Fibroblast of lung (primary cell): ENCODE measurements at places on chromosomes 3 and 15. TPM values are rescaled to one million over a fixed set of nuclear protein-coding genes. Genes with fewer than 3 reads are reported as not detected.

Gene CHRNA7
- 0.17 and 0.26 TPM in 2 replicates for total RNA-seq

Gene RHOA
- total RNA-seq, result 352 and 548 TPM in 2 replicates

Gene RAB27A
- total RNA-seq, result 10.3 and 14.4 TPM in 2 replicates

Gene DENND6A
- 13.4 and 14.1 TPM in 2 replicates for total RNA-seq

Gene TRIM59
- 15.2 and 31.2 TPM in 2 replicates for total RNA-seq

Gene ZDHHC23
- 0.77 and 1.5 TPM in 2 replicates for total RNA-seq

Gene SPG21
- 68.4 and 90.4 TPM in 2 replicates for total RNA-seq

Gene FRG2C
- total RNA-seq, result not detected in 2 replicates

Gene CACNA2D2
- total RNA-seq, result under 0.01 TPM in 1 of 2 replicates, not detected in the other

DNA sequence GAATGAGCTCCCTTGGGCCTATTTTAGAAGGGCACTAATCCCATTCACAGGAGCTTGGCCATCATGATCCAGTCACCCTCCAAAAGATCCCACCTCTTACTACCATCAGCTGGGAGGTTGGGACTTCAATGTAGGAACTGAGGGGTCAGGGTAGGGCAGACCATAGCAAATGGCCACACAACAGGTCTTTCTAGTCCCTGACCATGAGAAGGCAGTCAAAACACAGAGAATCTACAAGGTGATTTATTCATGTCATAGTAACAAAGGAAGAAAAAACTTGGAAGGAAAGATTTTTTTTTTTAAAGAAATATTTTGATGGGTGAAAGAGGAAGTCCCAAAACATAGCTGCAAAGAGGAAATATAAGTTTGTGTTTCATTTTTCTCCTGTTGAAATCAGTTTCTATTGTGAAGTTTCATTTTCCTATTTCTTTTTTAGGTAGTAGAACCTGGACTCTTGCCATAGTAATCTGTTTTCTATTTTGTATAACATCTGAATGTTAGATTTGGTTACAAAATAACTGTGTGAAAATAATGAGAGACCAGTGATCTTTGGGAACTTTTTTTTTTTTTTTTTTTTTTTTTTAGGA, 23.5 kb upstream of the TNFSF10 start:
- no peak overlapping the region for H3K4me3 ChIP-seq
- no peak overlapping the region for H3K27ac ChIP-seq
- H3K27me3 ChIP-seq, result no peaks in the 10 kb centered on the region
- H3K4me1 ChIP-seq, result no peaks in the 10 kb centered on the region
- no peak for DNase-seq
- H3K36me3 ChIP-seq, result no peaks in the 10 kb centered on the region

DNA sequence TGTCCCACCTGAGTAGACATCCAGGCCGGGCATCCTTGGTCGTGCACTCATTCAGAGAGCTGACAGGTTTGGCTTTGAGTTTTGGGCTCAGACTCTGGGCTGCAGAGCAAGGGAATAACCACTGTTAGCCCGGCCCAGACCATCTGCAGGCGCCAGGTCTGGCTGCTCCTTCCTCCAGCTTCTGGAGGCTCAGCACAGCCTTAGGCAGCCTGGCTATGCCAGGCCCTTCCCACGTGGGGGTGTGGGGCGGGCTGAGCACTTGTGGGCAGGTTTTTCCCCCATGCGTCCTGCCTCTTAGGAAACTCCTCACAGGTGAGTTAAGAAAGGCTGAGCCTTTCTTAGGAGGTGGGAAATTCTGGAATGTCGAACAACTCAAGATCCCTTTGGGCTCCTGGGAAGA, 11.2 kb downstream of the PLA2G4B start:
- no peak for DNase-seq
- no peaks in the 10 kb centered on the region for H3K4me1 ChIP-seq
- H3K36me3 ChIP-seq, result peaks cover 2% of the 10 kb centered on the region
- H3K4me3 ChIP-seq, result no peak overlapping the region
- H3K27me3 ChIP-seq, result no peaks in the 10 kb centered on the region
- H3K27ac ChIP-seq, result no peak overlapping the region

- H3K36me3 ChIP-seq, result no peaks in the 10 kb centered on the region
- no peaks in the 10 kb centered on the region for H3K27me3 ChIP-seq
- H3K27ac ChIP-seq, result no peak overlapping the region
Measured at GRCh38 chr3:162670181-162670580, 1173.6 kb downstream of the OTOL1 start.

DNA sequence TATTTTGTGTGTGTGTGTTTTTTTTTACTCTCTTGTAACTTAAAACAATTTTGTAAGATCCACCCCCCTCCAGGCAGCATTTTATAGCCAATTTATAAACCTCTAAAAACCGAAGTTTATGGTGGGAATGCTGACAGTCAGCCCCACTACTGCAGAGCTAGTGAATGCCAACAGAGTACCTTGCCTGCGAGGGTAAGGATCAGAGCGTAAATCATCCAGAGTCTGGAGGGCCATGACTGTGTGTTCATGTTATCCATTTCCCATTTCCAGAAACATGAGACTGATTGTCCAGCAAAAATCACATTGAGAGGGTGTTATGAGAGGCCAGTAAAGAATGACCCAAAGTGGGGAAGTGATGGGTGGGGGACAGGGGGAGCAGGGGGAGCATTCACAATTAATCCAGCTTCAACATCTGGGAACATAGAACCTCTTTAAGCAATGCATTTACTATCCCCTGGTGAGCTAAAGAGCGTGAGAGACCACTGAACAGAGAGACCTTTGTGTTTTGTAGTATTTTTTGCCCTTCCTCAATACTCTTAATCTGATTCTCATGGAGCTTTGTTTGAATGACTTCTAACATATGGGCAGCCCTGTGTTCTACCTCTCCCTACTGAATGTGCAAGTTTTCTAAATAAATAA, 464.5 kb downstream of the RBMS3 start:
- DNase-seq, result no peak
- H3K27ac ChIP-seq, result no peak overlapping the region
- peaks cover 2% of the 10 kb centered on the region for H3K36me3 ChIP-seq
- no peaks in the 10 kb centered on the region for H3K4me1 ChIP-seq

- no peaks in the 10 kb centered on the region for H3K36me3 ChIP-seq
- H3K4me3 ChIP-seq, result no peak overlapping the region
- H3K4me1 ChIP-seq, result no peaks in the 10 kb centered on the region
- H3K27me3 ChIP-seq, result no peaks in the 10 kb centered on the region
- peak; percentile 21 for DNase-seq
Measured at GRCh38 chr3:110562621-110563020, 509.0 kb upstream of the NECTIN3 start.

DNA sequence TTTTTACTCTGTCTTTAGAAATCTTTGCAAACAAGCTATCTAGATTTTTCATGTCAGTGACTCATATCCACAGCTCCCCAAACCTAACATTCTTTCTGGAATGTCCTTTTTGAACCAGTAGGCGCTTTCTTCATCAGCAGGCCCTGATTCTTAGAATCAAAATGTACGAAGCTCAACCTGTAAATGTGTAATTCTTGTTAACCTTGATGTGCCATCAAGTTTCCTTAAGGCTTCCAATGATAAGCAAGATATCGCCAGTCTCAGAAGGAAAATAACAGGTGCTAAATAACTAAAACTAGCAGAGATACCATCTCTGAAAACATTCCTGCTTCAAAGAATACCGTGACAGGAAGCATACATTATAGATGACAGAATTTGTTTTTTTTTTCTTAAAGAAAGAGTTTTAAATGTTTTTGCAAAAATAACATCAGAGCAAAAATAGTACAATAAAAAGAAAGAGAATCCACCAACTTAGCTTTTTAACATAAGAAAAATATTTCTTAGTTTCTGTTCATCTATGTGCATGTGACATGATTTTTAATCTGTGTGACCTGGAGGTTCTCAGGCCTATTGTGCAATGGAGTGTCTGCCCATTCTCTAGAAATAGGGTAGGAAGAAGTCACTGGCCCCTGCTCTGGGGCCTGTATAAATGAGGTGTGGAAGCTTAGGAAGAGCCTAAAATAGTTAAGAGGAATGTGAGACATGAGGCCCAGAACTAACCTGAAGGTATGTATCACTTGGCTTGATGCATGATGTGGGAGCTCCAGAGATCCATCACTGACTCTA, 14.7 kb upstream of the SECISBP2L start:
- H3K36me3 ChIP-seq, result no peaks in the 10 kb centered on the region
- peak; percentile 43 for DNase-seq
- no peak overlapping the region for H3K27ac ChIP-seq
- no peaks in the 10 kb centered on the region for H3K27me3 ChIP-seq
- no peak overlapping the region for H3K4me3 ChIP-seq

GRCh38 chr3:52998771-52999513, 46.9 kb downstream of the SFMBT1 start:
- H3K4me1 ChIP-seq, result no peaks in the 10 kb centered on the region
- no peaks in the 10 kb centered on the region for H3K36me3 ChIP-seq
- no peak overlapping the region for H3K4me3 ChIP-seq
- no peaks in the 10 kb centered on the region for H3K27me3 ChIP-seq
- DNase-seq, result no peak

DNA sequence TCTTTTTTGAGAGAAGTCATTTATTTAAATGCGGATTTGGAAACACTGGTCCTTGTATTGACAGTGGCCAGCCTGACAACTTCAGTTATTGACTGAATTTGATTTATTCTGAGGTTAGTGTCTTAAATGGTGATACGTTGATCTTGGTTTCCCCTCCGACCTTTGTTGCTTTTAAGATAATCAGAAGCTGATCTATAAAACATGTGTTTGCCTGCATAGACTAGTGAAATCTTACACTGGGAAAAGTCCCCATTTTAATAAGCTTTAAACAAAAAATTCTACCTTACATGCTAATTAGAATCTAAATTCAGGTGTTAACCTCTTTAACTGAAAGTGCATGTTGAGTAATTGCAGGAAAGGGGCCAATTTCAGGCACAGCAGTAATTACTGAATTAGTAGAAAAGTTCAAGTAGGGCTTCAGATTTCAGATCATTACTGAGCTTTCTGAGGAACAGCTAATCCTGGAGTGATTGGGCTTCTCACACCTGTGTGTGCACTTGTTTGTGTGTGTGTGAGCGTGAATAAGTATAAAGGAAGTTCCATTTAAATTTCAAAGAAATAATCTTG, 221.4 kb downstream of the SOX2 start:
- no peaks in the 10 kb centered on the region for H3K36me3 ChIP-seq
- no peak for DNase-seq
- H3K27ac ChIP-seq, result no peak overlapping the region
- H3K27me3 ChIP-seq, result no peaks in the 10 kb centered on the region
- H3K4me1 ChIP-seq, result no peaks in the 10 kb centered on the region

- H3K4me3 ChIP-seq, result no peak overlapping the region
- H3K27me3 ChIP-seq, result no peaks in the 10 kb centered on the region
- H3K4me1 ChIP-seq, result no peaks in the 10 kb centered on the region
- H3K27ac ChIP-seq, result no peak overlapping the region
- no peak for DNase-seq
Measured at GRCh38 chr3:4021162-4021561, 221.9 kb downstream of the LRRN1 start.

- H3K4me1 ChIP-seq, result no peaks in the 10 kb centered on the region
- peaks cover under 1% of the 10 kb centered on the region for H3K36me3 ChIP-seq
- DNase-seq, result no peak
- no peak overlapping the region for H3K27ac ChIP-seq
- no peaks in the 10 kb centered on the region for H3K27me3 ChIP-seq
Measured at GRCh38 chr3:53217175-53217574, 38.6 kb downstream of the TKT start.

- no peak overlapping the region for H3K4me3 ChIP-seq
- no peaks in the 10 kb centered on the region for H3K36me3 ChIP-seq
- H3K27ac ChIP-seq, result no peak overlapping the region
- H3K27me3 ChIP-seq, result peaks cover 9% of the 10 kb centered on the region
- no peaks in the 10 kb centered on the region for H3K4me1 ChIP-seq
Measured at GRCh38 chr15:73809728-73810501, 56.8 kb upstream of the INSYN1 start.

- no peak overlapping the region for H3K27ac ChIP-seq
- no peaks in the 10 kb centered on the region for H3K27me3 ChIP-seq
- H3K36me3 ChIP-seq, result no peaks in the 10 kb centered on the region
- no peak overlapping the region for H3K4me3 ChIP-seq
- H3K4me1 ChIP-seq, result no peaks in the 10 kb centered on the region
Measured at GRCh38 chr15:67622110-67622509, 79.6 kb downstream of the MAP2K5 start.

DNA sequence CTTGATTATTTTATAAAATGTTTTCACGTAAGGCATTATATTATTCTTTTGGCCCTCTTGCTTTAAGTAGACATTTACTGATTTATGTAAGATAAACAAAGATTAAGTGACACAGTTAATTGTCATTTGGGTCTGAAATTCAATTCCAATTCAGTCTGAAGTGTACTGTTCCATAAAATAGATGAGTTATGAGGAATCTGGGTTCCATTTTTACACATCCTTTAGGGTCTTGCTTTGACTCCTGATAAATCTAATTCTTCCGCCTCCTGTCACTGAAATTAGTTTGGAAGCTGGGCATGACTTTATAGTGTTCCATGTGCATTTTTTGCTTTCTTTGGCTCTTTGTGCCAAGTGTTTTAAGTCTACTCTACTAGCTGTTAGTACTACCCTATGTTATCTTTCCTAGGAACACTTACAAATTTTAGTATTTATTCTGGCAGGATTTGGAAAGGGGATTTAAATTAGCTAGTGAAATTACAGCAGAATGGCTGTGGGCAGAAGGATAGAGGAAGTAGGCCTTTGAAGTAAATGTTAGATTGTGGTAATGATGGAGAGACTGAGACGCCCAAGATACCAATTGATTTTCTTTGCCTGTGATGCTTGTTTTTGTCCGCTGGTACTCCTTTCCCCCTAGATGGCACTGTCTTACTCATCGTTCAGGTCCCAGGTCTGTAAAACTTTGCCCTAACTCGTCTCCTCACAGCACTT, 14.3 kb downstream of the ARL8B start:
- no peak overlapping the region for H3K4me3 ChIP-seq
- peak; percentile 46 for DNase-seq
- H3K27me3 ChIP-seq, result no peaks in the 10 kb centered on the region

DNA sequence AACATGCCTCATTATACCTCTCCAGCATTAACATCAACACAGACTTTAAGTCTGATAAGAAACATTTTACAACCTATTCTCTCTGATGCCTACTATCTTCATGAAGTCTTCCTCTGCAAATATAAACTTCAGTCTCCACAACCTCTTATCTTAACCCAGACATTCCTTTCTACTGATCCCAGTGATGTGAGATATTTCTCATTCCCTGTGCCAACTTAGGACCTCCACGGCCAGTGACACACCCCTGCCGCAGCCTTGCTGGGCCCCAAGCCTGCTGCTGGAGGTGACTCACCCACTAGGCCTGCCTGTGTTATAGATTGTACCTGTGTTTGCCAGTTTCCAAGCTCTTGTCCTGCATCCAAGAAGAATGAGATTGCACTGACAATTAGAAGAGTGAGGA, 734.5 kb upstream of the CADM2 start:
- no peak overlapping the region for H3K4me3 ChIP-seq
- no peaks in the 10 kb centered on the region for H3K36me3 ChIP-seq
- no peaks in the 10 kb centered on the region for H3K4me1 ChIP-seq

- DNase-seq, result no peak
- H3K27me3 ChIP-seq, result no peaks in the 10 kb centered on the region
- peaks cover 16% of the 10 kb centered on the region for H3K4me1 ChIP-seq
- H3K4me3 ChIP-seq, result no peak overlapping the region
- no peak overlapping the region for H3K27ac ChIP-seq
Measured at GRCh38 chr3:11475324-11475723, 168.4 kb downstream of the VGLL4 start.

- peaks cover 12% of the 10 kb centered on the region for H3K4me1 ChIP-seq
- no peak for DNase-seq
- H3K27me3 ChIP-seq, result no peaks in the 10 kb centered on the region
- H3K27ac ChIP-seq, result peak overlapping the region; percentile 42
- no peaks in the 10 kb centered on the region for H3K36me3 ChIP-seq
Measured at GRCh38 chr15:99507016-99507503, 58.7 kb upstream of the MEF2A start.
